ENCODE measurements at places on chromosomes 7 and 10.

GRCh38 chr7:45112648-45113047 is 1.2 kb upstream of the TBRG4 start:
- DNase-seq = peak; percentile 28

- no peak for DNase-seq
Observed at GRCh38 chr7:23473844-23474093, 3.5 kb upstream of the IGF2BP3 start.

DNA sequence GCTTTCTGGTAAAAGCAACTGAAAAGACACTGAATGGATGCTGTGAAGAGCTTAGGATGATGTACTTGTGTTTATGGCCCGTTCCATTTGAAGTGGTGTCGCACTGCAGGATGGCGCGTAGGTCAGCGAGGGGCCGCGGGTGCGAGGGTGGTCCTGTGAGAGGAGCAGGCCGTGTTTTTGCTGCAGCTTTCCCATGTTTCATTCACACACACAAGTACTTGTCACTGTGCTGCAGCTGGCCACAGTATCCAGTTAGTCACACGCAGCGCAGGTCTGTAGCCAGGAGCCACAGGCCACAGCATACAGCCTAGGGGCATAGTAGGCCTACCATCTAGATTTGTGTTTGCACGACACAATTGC is 23.2 kb downstream of the WIPI2 start:
- no peak for DNase-seq

DNA sequence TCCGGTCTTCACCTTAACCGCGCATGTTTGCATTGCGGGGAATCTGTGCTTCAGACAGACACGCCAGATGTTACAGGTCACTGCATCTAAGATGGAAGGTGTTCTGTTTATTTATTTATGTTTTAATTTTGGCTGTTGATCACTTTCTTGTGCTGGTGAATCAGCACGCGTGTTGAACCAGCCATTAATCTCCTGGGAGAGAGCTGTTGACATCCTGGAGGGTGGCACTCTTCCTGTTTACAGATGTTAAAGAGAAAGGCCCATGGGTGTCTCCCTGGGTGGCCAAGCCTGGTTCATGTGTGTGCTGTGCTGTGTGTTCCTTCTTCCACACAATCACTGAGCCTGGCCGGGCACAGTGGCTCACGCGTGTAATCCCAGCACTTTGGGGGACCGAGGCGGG is 355.3 kb downstream of the PAXIP1 start:
- no peak for DNase-seq

GRCh38 chr10:79475877-79476276 is 30.5 kb upstream of the ZCCHC24 start:
- DNase-seq = no peak

GRCh38 chr7:54757711-54758110 is 1.3 kb downstream of the SEC61G start:
- DNase-seq = no peak

- no peak for DNase-seq
Observed at GRCh38 chr7:24501009-24501408, 72.2 kb upstream of the PALS2 start.

- DNase-seq = no peak
Observed at GRCh38 chr7:26714006-26714405, 150.4 kb downstream of the SKAP2 start.

GRCh38 chr7:155418304-155418703 is 39.6 kb upstream of the EN2 start:
- DNase-seq = no peak

DNA sequence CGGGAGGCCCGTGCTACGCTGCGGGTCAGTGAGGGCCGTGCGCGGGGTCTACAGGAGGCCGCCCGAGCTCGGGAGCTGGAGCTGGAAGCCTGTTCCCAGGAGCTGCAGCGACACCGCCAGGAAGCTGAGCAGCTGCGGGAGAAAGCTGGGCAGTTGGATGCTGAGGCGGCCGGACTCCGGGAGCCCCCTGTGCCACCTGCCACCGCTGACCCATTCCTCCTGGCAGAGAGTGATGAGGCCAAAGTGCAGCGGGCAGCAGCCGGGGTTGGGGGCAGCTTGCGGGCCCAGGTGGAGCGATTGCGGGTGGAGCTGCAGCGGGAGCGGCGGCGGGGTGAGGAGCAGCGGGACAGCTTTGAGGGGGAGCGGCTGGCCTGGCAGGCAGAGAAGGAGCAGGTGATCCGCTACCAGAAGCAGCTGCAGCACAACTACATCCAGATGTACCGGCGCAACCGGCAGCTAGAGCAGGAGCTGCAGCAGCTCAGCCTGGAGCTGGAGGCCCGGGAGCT is 7.0 kb downstream of the LZTS2 start:
- no peak for DNase-seq

GRCh38 chr7:40221836-40222235 is 87.0 kb downstream of the SUGCT start:
- DNase-seq = peak; percentile 97

DNA sequence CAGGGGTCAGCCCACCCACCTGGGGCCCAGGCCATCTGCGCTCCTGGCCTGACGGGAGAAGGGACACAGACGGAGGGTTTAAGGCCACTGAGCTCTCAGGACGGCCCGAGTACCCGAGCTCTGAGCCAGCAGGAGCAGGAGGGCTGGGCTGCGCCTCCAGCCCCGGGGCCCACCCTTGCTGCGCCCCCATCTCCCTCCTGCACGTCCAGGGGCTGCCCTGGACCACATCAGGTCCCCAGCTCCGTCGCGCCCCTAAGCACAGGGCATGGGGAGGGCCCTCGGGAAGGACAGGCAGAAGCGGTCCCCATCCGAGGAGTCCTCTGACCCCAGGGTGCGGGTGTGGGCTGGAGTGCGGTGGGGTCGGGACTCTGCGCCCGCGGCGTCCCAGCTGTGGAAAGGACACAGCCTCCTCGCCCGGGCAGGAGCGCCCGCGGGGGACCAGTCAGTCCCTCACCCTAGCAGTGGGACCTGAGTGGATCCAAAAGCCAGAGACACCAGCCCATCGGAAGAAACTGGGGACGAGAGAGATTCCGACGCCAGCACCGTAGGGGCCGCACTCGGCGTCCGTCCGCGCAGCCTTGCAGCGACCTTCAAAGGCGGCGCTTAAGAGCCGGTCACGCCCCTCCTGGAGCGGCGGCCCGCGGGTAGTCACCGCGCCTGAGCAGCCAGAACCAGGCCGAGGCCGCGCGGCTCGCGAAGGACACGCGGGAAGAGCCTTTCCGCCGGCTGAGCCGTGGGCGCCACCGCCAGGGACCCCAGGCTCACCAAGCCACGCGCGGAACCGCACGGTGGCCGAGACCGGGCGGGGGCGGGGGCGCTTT is 15.9 kb downstream of the CAMK2B start:
- DNase-seq = peak; percentile 42

DNA sequence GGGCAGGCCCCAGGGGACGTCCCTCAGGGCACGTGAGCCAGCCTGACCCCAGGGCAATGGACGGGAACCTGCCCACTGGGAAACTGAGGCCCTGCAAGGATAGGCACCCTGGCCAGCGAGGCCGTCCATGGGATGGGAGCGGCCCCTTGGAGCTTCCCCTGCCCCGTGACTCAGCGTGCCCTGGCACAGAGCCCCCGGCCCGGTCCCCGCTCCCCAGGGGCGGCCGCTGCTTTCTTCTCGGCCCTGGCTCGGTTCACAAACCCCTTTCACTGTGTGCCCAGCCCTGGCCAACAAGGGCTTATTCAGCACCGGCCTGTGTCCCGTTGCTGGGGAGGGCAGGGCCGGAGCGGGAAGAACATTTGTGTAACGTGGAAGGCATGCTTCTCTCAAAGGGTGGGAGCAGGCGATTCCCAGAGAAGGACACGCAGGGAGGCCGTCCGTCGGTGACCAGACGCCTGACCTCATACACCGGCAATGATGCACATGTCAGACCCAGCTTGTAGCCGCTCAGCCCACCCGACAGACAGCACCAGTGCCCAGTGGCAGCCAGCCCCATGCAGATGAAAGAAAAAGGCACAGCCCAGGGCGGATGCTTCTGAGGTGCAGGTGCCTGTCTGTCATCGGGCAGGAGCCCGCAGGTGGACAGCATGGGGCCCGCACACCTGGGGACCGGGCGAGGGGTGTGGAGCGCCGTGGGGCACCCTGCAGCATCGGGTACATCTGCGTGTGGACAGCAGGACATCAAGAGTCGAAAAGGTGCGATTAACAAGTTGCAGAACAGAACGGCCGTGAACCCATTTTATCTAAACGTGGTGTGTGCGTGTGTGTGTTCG is 94.5 kb downstream of the PDGFA start:
- no peak for DNase-seq

- no peak for DNase-seq
Observed at GRCh38 chr10:114920459-114920858, 17.5 kb upstream of the TRUB1 start.

GRCh38 chr7:116576350-116577319 is 51.8 kb downstream of the CAV1 start:
- DNase-seq = peak; percentile 97

DNA sequence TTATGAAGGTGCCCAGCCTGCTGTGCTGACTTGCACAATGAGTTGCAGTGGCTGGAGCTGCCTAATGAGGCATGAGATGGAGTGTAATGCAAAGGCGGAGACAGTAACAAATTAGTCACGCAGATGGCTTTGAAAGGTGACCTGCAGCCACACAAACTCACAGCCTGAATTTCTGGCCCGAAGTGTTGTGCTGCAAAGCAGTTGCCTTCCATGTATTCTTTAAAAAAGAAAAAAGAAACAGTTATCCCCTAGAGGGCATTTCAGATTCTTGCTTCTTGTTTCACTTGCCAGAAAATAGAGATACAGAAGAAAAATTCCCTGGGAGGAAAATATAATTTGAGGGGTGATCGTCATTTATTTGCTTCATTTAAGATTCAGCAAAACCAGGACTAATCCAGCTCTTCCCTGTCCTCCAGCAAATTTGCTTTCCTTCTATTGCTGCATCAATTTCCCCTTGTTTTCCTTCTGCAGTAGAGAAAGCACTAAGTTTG is 239.9 kb downstream of the ADRA2A start:
- no peak for DNase-seq

GRCh38 chr10:2836921-2837662 is 230.3 kb upstream of the PFKP start:
- DNase-seq = no peak

DNA sequence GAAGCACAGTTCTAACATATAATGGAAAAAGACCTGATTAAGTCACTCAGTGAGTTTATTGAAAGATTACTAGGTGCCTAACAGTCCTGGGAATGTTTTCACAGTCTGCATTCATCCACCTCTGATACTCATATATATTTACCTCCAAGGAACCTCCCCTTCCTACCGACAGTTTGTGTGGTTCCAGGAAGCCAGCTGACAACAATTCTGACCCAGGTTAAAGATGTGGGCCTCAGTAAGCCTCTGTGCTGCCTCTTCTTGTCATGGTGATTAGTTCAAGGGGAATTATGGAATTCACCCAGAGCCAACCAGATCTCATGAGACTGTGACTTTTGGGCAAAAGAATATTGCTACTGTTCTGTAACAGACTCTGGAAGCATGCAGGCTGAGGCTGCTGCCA is 186.8 kb downstream of the NXPH1 start:
- DNase-seq = no peak

GRCh38 chr10:129962872-129963640 is 1.0 kb downstream of the EBF3 start:
- peak; percentile 45 for DNase-seq

- DNase-seq = no peak
Observed at GRCh38 chr10:59037018-59037389, 139.4 kb upstream of the PHYHIPL start.

DNA sequence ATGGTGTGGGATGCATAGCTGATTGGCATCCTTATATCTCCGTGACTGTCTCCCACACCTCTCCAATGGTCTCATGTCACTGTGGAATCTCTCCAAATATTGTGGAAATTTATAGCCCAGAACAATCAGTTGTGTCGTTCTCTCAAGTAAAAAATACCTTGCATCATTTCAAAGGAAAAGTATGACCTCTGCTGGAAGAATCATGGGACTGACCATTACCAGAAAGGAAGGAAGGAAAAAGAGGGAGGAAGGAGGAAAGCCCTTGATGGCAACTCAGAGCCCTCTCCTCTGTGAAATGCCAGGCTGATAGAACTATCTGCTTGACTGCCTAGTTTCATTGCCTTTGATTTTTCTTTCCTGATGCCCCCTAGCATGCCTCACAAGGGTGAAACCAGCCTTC is 76.3 kb downstream of the FOXI2 start:
- DNase-seq = no peak

DNA sequence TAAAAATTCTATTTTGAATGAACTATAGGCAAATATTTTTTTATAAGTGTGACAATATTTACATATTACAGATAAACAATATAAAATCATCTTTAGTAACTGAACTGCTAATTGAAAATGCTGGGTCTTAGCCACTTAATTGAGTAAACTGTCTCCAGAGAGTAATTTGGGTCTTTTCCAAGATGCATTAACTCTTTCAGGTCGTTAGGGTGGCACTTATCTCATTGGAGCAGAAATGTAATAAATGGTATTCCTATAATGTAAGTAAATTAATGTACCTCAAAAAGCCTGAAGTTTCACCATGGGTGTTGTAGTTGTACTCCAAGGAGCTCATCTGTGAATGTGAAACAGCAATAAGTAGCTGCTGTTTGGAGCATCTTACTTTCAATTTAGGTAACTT is 208.5 kb downstream of the EXOC4 start:
- no peak for DNase-seq

- peak; percentile 50 for DNase-seq
Observed at GRCh38 chr7:81583882-81584533, 185.8 kb downstream of the HGF start.

DNA sequence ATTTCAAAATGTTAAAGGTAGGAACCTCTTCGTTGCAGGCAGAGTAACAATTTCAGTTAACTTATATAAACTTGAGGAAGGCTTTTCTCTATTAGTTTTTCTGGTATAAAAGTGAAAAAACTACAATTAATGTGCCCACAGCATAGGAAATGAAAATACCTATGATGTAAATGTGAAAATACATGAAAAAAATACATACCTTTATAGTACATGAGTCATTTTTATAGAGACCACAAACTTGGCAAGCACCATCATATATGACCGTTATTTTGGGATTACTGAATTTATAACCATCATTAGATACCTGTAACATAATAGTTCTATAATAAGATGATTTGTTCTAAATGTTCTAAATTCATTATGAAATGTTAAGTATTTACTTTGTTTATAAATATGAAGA is 42.7 kb downstream of the VWDE start:
- peak; percentile 21 for DNase-seq

- DNase-seq = no peak
Observed at GRCh38 chr7:134767520-134768168, 11.8 kb upstream of the CALD1 start.

All from fibroblast of upper back skin (primary cell).